ENCODE measurements at places on chromosomes 5 and 9. TPM values are rescaled to one million over a fixed set of nuclear protein-coding genes. Genes with fewer than 3 reads are reported as not detected.

The DAB2IP gene
- total RNA-seq: 15.3 TPM

The TLR4 gene
- total RNA-seq: 172 TPM

The SPATA31E1 gene
- not detected for total RNA-seq

The DMRT2 gene
- total RNA-seq: not detected

The ITGA2 gene
- total RNA-seq: 63.5 TPM

The NR2F1 gene
- total RNA-seq: 41.5 TPM

The LHX3 gene
- not detected for total RNA-seq

The HAVCR1 gene
- not detected for total RNA-seq

The FBP1 gene
- total RNA-seq: 0.64 TPM

The PRRX2 gene
- 0.13 TPM for total RNA-seq

The UCK1 gene
- 20.6 TPM for total RNA-seq

The PTPN3 gene
- 5.3 TPM for total RNA-seq

The GFRA3 gene
- total RNA-seq: not detected

- DNase-seq: no peak
Observed at GRCh38 chr9:105854783-105855724, 160.7 kb downstream of the TMEM38B start.

DNA sequence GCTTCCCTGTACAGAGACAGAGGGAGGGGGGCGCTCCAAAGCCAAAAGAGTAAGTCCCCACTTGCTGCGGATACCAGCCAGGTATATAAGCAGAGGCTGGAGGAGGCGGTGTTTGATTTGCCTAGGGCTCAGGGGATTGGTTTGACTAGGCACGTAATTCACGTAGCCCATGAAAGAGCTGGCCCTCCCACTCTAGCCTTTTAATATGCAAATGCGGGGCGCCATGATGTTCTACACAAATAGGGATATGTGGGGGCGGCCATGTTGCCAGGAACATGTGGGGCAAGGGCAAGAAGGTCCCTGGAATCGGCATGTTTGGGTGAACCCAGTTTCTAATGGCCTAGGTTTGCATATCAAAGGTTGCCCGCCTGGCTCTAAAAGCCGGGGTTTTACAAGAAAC lies 3.3 kb upstream of the PRLR start:
- DNase-seq: no peak

DNA sequence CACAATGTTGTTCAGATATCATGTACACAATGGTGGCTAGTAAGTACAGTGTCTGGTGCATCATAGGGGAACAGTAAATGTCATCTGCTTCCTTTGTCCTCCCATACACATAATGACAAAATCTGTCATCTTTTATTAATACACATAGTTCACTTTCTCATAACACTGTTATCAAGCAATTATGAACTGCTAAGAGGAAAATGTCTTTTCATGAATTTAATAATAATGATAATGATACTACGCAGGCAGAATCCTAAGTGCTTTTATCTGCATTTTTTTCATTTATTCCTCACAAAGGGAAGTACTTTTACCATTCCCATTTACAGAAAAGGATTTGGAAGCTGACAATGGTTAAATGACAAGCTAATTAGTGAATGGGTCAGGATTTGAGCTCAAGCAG lies 35.7 kb downstream of the DPYSL3 start:
- DNase-seq: no peak

DNA sequence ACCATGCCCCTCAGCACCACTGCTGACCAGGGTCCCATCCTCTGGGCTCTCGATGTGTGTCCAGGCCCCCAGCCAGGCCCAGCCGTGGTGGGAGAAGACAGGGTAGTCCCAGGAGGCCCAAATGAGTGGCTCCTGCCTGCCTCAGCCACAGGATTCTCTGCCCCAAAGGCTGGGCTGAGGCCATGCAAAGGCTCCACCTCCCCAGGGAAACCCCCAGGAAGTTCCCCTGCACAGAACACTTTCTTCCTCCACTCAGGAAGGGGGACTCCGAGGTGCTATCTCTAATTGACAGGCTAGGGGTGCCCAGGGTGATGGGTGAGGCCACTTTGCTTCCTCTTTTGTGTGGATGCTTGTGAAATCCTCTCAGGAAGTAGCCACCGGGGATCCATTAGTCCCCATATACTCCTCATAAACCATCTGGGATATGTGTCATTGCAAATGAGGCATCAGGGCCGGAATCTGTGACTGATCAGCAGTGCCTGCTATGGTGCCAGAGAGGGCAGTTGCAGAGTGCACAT lies 23.1 kb upstream of the TDRD7 start:
- no peak for DNase-seq

DNA sequence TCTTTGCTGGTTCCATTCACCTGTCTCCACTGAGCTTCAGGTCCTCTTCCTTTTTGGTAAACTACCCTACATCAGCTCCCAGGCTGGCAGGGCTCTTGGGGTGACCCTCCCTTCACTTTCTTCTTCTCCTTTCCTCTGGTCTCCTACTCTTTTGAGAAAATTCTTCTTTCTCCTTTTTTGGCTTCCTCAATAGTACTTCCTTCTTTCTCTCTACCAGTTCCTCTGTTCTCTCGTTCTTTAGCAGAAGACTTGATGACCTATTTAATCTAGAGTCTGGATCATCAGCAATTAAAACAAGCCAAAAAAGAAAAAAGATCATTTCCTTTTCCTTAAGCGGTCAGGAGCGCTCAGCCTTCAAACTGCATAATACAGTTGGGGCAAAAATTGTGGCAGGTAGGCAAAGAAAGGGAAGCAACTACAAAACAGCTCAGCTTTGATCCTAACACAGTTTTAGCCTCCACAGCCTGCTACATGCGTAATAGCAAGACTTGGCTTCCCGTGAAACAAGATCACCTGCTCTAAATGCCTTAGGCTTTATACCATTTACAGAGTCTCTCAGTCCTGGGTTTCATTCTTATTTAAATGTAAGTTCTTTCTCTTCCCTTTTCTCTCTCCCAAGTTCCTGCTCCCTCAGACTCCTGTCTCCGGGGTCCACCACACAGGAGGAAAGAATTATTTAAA lies 14.0 kb upstream of the GSN start:
- no peak for DNase-seq

DNA sequence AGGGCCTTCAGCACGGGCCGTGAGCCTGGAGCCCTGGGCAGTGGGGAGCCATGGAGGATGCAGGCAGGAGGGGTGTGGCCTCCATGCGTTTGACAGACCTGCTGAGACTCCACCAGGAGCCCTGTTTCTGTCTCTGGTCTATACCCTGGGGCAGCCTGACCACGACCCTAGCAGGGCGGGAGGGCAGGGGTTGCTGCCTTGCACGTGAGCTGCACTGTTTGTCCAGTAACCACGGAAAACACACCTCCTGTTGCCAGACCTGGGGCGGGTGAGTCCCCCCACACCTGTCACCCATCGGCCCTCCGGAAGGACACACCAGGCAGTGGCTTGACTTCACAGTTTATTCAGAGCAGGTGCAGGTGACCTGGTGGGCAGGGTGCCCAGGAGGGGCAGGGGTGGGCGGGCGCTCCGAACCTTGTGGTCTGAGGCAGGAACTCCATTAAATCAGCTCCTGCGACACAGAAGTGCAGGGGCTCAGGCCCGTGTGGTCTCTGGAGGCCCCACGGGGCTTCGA lies 3.9 kb downstream of the LCN8 start:
- DNase-seq: no peak

DNA sequence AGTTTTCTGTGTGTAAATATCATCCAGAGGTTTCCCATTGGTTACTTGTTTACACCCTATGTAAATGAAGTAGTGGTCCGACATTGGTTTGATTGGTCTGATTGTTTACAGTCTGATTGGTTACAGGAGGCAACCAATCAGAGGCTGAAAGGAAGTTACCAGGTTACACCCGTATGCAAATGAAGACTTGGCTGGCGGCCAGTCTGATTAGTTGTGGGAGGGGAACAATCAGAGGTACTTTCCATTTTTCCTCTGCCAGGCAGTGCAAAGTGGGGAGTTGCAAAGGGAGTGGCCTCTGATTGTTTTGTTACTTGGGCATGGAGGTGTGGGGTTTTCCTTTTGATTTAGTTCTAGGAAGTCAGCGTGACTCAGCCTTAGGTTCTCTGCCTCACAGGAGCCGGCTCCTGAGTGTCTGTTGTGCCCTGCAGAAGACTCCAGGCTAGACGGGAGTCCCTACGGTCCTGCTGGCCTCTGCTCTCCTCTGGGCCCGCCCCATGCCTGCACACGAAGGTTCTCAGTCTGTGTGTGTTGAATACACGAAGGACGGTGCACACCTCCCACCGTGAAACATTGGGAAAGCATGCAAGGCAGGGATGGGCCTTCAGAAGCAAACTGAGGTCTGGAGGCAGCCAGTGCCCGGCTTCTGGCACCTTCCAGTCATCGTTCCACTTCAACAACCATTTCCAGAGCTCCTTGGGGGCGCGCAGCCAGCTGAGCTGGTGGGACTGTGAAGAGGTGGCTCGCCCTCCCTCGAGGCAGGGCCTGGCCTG lies 42.9 kb downstream of the OLFM1 start:
- DNase-seq: no peak

- DNase-seq: no peak
Observed at GRCh38 chr9:5819174-5819573, 13.7 kb downstream of the ERMP1 start.

- DNase-seq: no peak
Observed at GRCh38 chr9:26437056-26437711, 455.4 kb downstream of the CAAP1 start.

DNA sequence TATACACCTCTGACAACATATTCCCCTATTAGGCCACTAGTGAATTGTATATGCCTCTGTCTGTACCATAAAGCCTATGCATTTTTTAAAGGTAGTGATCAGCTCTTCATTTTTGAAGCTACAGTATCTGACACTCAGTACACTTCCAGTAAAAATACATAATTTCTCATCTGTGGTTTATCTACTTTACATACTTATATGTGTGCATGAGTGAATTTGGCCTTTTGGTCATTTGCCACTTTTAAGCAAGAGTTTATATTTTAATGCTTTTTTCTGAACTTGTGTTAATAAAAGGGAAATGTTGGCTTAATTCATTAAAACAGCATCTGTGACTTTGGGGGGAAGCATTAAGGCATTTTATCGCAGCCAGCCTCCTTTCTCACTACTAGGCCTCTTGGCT lies 47.8 kb downstream of the ST8SIA4 start:
- no peak for DNase-seq

- no peak for DNase-seq
Observed at GRCh38 chr9:136923881-136924280, 20.7 kb downstream of the FBXW5 start.

GRCh38 chr9:3012245-3012644 lies 168.3 kb upstream of the PUM3 start:
- DNase-seq: no peak

GRCh38 chr5:88727705-88728313 lies 155.2 kb downstream of the MEF2C start:
- peak; percentile 32 for DNase-seq

DNA sequence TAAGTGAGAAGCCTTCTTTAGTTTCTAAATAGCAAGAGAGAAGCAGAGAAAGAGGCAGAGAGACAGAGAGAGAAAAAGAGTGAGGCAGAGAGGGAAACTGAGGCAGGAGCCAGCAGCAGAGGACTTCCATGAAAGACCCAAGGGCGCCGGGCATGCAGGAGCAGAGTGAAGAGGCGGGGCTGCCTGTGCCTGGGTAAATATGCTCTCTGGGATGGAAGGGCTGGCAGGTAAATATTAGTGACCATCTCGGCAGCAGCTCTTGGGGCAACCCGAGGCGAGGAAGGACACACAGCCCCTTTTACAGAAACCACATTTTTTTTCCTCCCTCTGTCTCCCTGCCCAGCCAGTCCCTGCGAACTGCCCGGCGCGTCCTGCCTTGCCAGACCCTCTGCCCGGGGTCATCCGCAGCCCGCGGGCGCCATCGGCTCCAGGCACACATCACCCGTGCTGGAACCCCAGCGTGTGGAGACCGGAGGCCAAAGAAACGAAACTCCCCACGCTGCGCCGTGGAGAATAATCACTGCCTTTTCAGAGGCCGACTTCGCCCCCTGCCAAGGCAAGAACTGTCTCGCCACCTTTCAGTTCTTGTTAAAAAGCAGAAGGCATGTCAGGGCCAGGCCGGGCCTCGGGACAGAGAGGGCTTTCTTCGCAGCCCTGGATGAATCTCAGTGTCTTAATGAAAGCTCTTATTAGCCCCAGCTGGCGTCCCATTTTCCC lies 61.3 kb downstream of the BOD1 start:
- DNase-seq: no peak

DNA sequence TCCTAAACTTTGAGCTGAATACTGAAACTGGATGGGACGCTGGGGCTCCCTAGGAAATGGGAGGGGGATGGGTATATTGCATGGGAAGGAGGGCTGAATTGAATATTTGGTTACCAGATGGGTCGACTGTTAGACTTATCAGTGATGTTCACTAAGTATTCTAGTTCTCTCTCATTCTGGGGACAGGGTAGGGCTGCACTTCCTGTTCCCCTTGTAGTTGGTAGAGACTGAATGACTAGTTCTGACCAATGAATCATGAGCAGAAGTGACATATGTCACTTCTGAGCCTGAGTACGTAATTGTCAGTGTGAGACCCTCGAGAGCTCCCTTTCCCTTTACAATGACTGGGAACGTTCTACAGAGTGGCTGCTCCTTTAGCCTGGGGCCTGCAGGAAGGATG lies 55.5 kb upstream of the DMRT1 start:
- DNase-seq: no peak

GRCh38 chr5:133245191-133246052 lies 193.6 kb downstream of the HSPA4 start:
- DNase-seq: no peak

- no peak for DNase-seq
Observed at GRCh38 chr5:32223972-32224609, 50.0 kb upstream of the GOLPH3 start.

- peak; percentile 69 for DNase-seq
Observed at GRCh38 chr9:129282272-129282671, 104.2 kb upstream of the IER5L start.

DNA sequence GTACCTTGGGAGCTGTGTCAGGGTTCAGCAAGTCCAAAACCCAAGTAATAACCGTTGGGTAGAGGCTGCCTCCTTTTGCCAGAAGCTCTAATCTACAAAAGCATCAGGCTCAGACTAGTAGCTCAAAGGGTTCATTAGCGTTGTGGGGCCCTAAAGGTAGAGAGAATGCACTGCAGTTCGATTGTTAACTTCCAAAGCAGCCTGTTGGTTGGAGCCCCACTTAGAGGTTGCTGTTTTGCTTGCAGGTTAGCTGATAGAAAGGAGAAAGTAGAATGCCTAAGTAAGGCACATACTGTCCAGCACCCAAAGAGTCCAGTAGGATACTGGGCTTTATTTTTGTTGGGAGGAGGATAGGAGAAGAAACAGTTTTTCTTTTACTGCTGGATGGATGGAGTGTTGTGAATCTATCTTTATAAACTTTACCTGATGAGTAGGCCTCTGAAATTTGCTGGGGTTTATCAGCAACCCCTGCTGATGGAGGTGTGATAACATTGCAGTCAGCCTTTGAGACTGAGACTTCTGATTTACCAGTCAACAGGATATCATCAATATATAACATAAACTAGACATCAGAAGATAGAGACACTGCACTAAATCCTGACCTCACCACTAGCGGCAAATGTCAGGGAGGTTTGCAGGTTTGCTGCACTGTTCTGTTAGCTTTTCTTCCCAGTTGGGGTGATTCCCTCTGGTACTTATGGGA lies 34.8 kb downstream of the ZNF131 start:
- DNase-seq: no peak

GRCh38 chr5:32136342-32136741 lies 37.8 kb downstream of the GOLPH3 start:
- no peak for DNase-seq

GRCh38 chr5:98308960-98309359 lies 464.5 kb upstream of the RGMB start:
- DNase-seq: peak; percentile 88
